ENCODE measurements at places on chromosomes 12 and 14.

GRCh38 chr12:132505852-132506219 is 15.9 kb downstream of the FBRSL1 start:
- DNase-seq = no peak

DNA sequence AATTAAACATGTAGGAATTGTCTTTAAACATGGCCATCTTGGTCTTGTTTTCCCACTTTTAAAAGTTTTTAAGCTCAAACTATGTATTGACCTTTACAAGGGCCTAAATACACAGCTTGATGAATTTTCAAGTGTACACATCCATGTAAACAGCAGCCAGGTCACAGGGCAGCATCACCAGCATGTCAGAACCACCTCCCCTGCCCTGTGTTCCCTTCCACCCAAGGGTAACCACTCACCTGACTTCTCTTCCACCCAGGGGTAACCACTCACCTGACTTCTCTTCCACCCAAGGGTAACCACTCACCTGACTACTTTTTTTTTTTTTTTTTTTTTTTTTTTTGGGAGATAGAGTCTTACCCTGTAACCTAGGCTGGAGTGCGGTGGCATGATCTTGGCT is 4.6 kb downstream of the FBXW8 start:
- no peak for DNase-seq

DNA sequence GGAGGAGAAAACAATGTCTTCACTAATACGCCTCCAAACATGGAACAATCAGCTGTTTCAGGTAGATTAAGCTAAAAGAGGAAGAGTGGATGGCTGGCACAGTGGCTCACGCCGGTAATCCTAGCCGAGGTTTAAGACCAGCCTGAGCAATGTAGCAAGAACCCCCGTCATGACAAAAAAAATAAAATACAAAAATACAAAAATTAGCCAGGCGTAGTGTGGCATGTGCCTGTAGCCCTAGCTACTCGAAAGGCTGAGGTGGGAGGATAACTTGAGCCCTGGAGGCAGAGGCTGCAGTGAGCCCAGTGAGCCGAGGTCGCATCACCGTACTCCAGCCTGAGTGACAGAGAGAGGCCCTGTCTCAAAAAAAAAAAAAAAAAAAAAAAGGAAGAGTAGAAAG is 1.2 kb upstream of the MED13L start:
- DNase-seq = no peak

- no peak for DNase-seq
Measured at GRCh38 chr12:114733919-114734318, 49.9 kb upstream of the TBX3 start.

DNA sequence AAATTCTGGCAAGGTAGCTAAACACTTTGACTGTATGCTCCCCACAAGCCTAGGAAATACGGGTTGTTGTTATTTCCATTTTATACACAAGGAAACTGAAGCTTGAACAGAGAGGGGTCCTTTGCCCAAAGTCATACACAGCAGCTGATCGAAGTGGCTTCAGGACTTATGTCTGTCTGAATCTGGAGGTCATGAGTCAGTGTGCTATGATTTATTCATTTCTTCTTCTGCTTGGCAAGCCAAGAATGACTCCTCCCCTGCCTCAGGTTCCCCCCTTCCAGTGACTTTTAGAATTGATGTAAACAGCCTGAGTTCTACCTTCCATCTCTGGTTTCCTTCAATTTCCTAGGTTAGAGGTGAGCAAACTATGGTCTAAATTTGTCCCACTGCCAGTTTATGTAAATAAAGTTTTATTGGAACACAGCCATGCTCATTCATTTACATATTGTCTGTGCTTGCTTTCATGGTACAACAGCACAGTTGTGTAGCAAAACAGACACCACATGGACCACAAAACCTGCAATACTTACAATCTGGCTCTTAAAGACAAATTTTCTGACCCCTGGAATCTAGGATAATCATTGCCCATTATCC is 34.9 kb upstream of the WSCD2 start:
- no peak for DNase-seq
